ENCODE measurements at places on chromosomes 13 and 19.

DNA sequence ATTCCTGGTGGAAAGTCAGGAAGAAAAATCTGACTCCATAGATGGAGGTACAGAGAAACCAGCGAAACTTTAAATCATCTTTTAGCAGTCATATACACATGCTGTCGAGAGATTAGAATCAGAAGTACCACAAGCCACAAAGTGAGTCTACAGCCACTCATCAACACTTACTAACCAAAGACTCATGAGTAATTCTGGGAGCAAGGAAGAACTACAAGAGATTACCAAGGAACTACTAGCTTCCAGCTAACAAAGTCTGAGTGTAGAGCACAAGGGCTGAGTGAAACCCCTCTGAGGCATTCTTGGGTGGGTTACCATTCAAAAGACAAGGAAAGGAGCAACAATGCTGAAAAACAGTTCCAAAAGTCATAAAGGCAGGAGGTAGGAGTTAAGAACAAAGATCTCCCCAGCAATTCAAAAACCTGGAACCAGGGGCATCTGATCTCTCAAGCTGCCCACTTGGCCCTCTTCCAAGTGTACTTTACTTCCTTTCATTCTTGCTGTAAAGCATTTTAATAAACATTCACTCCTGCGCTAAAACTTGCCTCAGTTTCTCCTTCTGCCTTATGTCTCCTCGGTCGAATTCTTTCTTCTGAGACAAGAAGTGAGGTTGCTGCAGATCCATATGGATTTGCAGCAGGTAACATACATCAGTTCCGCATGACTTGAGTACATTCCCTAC is 13.0 kb downstream of the RBM26 start:
- DNase-seq = no peak

DNA sequence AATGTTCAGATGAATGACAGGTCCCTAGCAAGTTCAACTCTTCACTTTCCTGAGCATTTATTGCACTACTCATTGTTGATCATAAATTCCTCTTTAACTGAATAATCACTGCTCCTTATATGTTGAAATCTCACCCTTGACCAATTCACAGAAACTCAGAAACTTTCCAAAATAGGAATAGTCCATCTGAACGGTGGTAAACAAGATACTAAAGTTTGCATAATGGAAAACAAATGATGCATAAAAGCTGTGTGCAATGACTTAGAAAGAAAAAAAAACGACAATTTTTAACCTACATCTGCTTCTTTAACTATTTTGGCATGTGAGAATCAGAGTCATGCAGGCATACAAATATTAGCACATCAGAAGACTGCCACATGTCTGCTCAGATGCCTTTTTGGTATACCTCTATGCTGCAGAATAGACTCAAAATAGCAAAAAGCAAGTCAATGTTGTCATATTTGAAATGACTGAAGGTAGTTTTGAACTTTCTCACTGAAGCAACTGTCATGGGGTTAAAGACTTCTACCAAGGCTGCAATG is 34.8 kb downstream of the SLC10A2 start:
- no peak for DNase-seq

- no peak for DNase-seq
These were observed 204.0 kb upstream of the TSHZ3 start for GRCh38 chr19:31553112-31553845.

DNA sequence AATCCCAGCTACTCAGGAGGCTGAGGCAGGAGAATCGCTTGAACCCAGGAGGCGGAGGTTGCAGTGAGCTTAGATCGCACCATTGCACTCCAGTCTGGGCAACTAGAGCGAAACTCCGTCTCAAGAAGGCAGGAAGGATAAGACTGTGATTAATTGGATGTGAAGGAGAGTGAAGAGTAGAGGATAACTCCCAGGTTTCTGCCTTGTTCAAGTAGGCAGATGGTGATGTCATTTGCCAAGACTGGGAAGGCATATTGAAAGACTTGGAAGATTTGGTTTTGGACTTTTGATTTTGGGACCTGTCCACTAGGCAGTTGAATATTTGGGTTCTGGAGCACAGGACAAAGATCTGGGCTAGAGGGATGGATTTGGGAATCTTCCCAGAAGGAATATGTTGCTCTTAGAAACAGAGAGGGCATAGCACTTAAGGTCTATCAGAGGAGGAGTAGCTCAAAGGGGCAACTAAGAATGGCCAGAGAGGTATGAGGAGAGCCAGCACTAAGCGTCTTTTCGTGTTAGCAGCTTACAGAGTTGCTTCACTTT is 20.0 kb downstream of the GARRE1 start:
- DNase-seq = no peak

DNA sequence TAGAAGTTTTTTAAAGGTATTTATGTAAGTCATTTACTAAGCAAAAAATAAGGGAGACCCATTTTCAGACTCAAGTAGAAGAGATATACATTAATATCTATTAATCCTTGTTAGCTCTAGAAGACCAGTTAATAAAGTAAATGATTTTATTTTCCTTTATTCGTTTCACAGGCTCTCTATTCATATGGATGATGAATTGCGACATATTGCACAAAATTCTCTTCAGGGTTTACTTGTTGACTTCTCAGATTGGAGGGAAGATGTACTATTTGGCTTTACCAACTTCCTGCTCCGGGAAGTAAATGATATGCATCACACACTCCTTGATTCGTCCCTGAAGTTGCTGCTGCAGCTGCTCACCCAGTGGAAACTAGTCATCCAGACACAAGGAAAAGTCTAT is 139.3 kb downstream of the FRY start:
- DNase-seq = no peak

GRCh38 chr13:51269039-51269438 is 46.8 kb downstream of the FAM124A start:
- no peak for DNase-seq

DNA sequence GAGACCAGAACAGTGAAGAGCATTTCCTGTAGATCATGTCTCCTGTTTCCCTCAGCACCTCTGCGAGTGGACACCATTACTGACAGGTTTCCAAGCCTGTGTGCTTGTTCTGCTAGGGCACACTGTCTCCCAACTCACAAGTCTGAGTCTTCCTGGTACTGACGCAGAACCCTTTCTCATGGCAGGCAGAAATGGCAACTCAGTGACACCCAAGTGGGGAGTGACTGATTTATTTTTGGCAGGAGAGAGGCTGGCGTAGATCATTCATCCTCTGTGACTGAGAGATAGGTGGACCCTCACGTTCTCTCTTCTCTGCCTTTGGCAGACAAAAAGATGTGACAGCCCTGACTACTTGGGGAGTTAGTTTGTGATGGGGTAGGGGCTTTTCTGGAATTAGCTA is 183.4 kb downstream of the RFC3 start:
- no peak for DNase-seq

DNA sequence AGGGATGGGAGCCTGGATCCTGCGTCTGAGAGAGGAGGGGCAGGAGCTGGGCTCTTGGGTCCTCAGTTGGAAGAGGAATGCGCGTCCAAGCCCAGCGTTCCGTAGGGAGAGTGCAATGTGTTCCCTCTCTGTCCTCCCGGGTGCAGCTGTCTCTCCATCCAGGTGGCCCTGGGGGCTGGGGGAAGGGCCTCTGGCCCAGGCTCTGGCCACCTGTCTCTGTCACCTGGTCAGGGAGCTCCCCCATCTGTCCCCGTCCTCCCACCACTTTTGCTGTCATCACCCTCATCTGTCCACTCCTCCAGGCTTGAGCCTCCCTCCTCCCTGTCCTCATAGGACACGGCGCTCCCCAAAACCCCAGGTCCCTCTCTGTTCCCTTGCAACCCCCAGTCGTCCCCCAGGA is 3.7 kb upstream of the SBK2 start:
- DNase-seq = peak; percentile 78

DNA sequence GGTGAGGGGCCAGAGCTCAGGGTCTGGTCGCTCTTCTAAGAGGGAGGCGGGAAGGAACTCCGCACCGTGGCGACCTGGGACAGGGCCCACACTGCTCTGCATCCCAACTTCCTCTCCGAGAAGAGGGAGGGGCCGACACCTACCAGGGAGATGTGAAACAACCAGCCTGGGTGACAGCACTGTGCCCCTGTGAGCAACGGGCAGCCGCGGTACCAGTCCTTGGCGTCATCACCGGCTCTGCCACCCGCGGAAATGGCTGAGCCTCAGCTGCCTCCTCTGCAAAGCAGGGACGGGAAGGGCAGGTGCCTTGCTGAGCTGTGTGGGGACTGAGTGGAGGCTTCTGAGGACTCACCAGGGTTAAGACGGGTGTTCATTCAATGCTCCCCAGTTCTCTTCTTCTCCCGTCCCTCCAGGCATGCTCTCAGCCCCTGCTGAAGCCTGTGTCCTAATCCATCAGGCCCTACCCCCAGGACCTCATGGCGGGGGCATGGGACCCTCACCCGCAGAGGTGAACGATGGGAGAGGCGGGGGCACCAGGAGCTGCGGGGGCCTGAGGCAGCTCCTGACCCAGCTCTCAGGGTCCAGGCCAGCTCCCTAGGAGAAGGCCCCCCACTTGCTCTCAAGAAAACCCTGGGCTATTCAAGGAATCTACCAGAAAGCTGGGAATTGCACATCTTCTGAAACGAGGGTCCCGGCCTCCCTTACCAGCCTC is 9.3 kb downstream of the ZNF787 start:
- DNase-seq = no peak

GRCh38 chr13:25630329-25630900 is 258.6 kb downstream of the ATP8A2 start:
- no peak for DNase-seq

DNA sequence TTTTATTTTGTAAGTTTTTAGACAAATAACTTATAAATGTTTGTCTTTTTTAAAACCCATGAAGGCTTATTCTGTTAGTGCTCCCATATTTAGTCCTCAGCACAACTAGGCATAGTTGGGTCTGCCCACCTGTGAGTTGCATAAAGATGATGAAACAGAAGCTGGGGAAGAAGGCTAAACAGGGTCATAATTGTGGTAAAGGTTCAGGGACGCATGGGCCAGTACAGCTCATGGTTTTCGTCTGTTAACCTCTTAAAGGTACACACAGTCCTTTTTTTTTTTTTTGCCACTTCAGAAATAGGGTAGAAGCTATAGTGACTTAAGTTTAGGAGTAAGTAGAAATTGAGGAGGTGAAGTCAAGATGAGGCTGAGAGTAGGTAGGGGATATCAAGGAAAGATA is 58.3 kb downstream of the TM9SF2 start:
- DNase-seq = no peak

DNA sequence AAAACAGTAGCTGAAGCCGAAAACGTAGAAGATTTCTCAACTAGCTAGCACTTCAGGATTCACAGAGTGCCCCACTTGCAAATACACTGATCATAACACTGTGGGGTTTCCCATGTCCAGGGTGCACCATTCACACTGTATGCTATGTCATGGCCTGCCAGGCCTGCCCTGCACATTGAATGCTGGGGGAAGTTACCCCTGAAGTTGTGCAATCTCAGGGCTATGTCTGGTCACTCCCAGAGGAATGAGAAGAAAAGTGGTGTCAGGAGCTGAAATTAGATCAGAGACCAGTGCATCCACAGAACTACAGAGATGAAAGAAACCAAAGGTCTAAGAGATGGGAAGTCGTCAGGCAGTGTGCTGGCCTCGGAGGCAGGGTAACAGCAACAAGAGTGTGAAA is 196.8 kb downstream of the RAP2A start:
- no peak for DNase-seq

DNA sequence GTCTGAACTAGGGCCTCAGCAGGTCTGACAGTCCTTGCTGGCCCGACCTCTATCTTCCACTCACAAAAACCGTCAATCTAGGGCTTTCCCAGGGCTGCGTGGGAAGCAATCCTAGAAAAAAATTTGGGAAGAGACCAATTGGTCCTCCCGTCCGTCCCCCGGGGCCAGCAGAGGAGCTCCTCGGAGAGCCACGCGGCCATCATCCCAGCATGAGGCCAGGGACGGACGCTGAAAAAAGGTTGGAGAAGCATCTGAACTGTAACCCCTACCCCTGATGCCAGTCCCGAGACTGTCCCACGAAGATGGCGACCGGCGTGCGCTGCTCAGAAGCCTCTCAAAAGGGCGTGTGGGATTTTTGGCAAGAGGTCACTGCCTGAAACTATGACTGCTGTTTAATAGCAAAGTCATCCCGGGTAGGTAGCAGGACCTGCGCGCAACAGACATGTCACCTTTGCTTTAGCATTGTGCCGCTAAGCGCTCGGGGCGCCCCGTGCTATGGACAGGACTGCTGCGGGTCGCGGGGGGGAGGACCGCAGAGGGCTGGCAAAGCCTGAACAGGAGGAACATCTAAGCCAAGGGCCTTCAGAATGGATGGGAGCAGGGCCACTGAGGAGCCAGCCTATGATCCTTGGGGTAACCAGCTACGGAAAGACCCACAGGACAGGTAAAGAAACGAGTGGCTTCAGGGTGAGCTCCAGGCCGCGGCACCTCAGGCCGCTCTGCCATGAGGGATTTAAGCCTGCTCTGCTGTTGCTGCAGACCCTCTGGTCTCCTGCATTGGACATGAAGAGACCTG is 10.6 kb downstream of the AKAP8 start:
- no peak for DNase-seq

- DNase-seq = no peak
These were observed 59.8 kb upstream of the MEDAG start for GRCh38 chr13:30846311-30846710.
